ENCODE measurements at places on chromosomes 2 and 18. TPM values are rescaled to one million over a fixed set of nuclear protein-coding genes. Genes with fewer than 3 reads are reported as not detected.

- DNase-seq, result no peak
Observed at GRCh38 chr2:160379399-160379798, 114.2 kb downstream of the RBMS1 start.

- DNase-seq, result no peak
Observed at GRCh38 chr2:30686669-30687068, 120.6 kb downstream of the CAPN13 start.

DNA sequence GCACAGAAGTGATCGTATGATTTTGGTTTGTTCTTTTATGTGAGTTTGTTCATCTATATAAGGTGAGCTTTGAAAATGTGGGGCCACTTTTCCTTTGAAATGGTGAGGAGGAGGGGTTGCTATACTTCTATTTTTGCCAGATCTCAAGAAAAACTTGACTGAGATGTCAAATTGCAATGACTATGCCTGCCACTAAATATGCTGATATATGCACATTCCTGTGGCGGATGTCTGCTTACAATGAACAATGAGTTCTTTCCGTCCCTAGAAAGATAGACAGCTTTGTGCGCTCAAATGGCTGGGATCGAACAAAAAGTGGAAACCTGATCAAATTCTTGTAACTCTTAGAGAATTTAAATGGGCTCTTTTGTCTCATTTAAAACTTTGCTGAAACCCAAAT, 28.7 kb downstream of the MYT1L start:
- no peak for DNase-seq

GRCh38 chr2:85589181-85589580, 5.0 kb downstream of the VAMP5 start:
- no peak for DNase-seq

DNA sequence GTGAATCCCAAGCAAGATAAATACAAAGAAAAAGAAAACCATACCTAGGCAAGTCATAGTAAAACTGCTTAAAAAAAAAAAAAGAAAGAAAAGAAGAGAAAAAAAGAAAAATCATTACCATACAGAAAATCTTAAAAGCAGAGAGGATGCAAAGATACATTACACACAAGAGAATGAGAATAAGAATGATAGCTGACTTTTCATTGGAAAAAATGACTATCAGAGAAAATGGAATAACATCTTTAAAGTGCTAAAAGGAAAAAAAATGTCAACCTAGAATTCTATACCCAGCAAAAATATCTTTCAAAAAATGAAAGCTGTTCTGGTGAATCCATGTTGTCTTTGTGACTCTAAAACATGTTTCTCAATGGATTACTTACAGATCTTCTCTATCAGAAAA, 66.2 kb downstream of the REEP1 start:
- no peak for DNase-seq

- no peak for DNase-seq
Observed at GRCh38 chr2:226756131-226756530, 43.5 kb downstream of the IRS1 start.

DNA sequence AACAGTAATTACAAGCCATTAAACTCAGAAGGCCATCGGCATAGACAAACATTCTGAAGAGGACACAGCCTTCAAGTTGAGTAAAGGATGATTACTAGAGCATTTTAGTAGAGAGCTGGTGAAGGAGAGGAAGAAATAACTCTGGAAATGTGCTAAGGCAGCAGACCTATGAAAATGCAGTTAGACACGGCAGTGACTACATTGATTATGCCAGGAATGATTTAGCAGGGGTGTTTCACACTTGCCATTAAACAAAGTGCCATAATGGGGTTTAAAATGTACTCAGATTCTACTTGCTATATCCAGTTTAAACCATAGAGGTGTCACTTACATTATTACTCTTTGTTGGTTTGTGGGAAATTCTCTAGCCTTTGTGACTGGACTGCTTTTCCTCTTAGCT, 372.3 kb downstream of the CPS1 start:
- no peak for DNase-seq

- DNase-seq, result no peak
Observed at GRCh38 chr2:231321021-231321420, 74.5 kb upstream of the B3GNT7 start.

DNA sequence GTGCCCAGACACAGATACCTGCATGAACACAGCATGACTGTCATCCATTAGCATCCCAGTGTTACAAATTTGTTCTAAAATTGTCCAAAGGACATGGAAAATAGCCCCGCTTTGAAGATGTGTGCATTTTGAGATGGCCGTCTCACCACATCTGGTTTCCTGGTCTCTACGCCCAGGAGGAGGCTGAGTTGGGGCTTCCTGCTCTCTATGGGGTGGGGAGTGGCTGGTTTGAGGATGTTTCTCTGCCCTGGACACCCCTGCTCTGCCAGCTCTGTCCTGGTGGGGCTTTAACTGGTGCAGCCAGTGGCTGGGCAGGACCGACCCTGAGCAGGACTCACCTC, 74.6 kb upstream of the SMAD7 start:
- no peak for DNase-seq

DNA sequence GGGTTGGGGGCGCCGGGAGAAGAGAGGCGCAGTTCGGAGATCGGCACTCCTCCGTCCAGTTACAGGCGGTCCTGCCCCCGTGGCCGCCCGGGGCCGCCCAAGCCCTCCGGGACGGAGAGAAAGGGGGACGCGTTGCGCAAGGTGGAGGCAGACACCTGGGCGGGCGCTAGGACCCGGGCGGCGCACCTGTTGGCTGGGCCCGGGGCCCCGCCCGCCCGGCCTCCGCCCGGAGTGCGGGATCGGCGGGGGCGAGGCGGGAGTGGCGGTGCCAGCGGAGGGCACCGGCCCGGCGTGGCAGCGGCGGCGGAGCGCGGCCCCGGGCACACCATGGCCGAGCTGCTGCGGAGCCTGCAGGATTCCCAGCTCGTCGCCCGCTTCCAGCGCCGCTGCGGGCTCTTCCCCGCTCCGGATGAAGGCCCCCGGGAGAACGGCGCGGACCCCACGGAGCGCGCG, at the start of gene SGPP2:
Gene SGPP2 (plus strand): TSS at position 268 of the 453 bp plus-strand sequence. CDS start 60 bp downstream, at position 328.
- peak; percentile 73 for DNase-seq

GRCh38 chr2:136434251-136434715, 316.3 kb upstream of the CXCR4 start:
- no peak for DNase-seq

- DNase-seq, result no peak
Observed at GRCh38 chr2:69601179-69601612, 42.3 kb downstream of the AAK1 start.

DNA sequence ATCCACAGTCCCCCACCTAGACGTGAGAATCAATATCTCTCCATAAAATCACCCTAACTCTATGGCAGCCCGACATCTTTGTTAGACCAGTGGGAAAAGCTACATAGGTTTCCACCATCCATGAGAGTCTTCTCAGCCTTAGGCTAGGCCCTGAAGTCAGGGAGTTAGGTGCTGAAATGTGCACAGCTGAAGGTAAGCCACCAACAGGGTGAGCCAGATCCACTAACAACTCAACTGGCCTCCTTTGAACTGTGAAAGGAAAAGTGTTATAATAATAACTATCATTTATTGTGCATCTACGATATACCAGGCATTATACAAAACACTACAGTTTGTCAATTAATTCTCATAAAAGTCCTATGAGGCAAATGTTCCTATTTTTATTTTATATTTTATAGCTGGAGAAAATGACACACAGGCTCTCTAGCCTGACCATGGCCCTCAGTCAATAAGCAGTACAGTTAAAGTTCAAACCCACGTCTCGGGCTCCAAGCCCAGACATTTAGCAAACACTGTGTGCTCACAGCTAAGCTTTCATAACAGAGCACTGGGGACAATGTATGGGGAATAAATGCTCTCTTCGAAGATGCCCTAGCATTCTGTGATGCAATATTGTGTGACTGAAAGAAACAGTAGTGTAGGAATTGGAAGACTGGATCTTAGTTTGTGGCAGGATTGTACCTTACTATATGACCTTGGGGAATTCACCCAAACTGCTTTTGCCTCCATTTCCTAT, 11.2 kb upstream of the CYP27C1 start:
- DNase-seq, result no peak

DNA sequence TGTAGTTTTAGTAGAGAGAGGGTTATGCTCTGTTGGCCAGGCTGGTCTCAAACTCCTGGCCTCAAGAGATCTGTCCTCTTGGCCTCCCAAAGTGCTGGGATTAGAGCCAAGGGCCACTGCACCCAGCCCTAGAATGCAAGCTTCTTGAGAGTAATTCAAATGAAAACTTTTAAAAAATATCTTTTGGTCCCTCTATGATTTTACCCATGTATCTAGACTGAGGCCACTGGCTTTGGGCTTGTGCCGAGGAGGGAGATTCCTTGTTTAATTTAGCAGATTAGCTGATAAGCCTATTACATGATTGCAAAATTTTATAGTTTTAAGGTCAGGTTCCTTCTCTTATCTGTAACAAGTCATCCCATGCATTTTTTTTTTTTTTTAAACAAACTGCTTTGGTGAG, 59.5 kb upstream of the CCDC195 start:
- no peak for DNase-seq

DNA sequence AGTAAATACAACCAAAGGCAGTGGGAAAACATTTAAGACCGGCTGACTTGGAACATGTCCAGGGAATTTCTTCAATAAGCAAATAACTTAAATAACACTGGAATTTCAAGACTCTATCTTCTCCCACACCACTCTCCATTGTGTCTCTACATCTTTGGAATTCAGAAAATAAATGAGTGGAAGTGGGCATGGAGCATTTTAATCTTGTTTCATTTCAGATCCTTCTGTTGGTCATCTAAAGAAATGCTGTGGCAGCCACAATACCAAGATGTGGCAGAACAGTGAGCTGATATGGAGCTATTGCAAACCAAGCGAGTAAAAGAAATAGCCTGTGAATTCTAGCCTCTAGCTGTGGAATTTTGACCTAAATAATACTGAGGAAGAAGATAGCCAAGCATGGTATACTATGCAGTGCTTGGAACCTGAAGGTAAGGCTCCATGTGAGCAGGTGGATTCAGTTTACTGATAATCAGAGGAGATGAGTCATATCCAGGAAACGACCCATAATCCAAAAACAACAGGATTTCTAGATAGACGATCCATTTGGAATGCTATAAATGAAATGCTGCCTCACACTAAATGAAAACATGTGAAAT, 157.1 kb upstream of the SCN7A start:
- DNase-seq, result no peak

- no peak for DNase-seq
Observed at GRCh38 chr2:28768422-28768821, 16.8 kb downstream of the PPP1CB start.

- DNase-seq, result no peak
Observed at GRCh38 chr2:239779584-239779983, 245.6 kb downstream of the NDUFA10 start.

GRCh38 chr2:47512581-47513083, 109.7 kb downstream of the MSH2 start:
- DNase-seq, result peak; percentile 62

DNA sequence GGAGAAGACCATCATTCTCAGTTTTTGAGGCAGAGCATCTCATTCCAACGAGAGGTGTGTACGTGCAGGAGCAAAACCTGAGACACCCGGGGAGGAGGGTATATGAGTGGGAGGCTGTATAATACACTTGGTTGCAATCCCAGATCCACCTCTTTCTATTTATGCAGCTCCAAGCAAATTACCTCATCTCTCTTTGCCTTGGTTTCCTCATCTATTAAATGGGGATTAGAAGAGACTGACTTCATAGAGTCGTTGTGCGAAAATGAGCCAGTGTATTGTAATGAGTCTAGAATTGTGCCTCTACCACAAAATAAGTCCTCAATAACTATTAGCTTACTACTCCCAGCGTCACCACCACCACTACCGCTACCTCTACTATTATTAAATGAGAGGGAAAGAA, 40.1 kb downstream of the TGOLN2 start:
- DNase-seq, result no peak

GRCh38 chr2:122148128-122148767, 392.8 kb downstream of the TSN start:
- no peak for DNase-seq

GRCh38 chr2:165467921-165468320, 1.6 kb upstream of the CSRNP3 start:
- DNase-seq, result no peak

- DNase-seq, result no peak
Observed at GRCh38 chr2:79789811-79790210, 277.0 kb downstream of the CTNNA2 start.

DNA sequence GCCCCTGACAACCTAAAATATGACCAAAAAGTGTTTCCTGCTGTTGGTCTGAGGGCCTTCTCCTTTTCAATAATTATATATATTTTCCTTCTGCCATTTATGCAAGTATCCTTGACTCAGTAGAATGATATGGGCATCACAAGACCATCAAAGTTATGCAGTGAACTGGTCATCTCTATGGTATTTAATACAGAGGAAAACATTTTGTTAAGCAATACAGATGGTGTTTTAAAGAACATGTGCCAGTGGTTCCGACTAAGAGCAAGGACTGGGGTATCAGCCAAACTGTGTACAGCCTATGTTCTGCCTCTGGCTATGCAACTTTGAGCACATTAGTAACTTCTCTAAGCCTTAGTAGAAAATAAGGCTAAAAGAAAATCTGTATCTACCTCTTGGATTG, 179.0 kb downstream of the TRABD2A start:
- no peak for DNase-seq

GRCh38 chr18:12694032-12694431, 8.5 kb downstream of the CEP76 start:
- DNase-seq, result no peak

DNA sequence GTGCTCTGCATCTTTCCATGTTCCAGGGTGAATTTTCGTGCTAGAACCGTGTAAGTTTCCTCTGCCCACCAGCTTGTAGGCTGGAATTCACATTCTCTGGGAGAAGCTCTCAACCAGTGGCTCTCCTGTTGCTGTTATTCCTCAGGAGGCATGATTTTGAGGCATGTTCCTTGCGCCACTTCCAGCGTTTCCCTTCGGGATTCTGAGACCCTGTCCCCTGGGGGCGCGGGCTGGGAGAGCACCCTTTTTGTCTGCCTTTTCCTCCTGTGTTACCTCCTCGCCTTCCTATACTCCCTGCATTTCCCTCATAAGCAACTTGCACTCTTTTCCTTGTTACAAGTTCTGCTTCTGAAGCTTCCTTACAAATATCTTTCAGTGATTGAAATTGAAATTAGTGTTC, 156.4 kb downstream of the PTPRM start:
- no peak for DNase-seq

AQP12A gene
- total RNA-seq, result not detected

BIN1 gene
- total RNA-seq, result 41.7 TPM

G6PC2 gene
- total RNA-seq, result not detected

MROH2A gene
- not detected for total RNA-seq

WNT6 gene
- not detected for total RNA-seq

TEX44 gene
- not detected for total RNA-seq

REG3A gene
- not detected for total RNA-seq

COL4A3 gene
- total RNA-seq, result 2.1 TPM

TTN gene
- 118 TPM for total RNA-seq

DYNC2LI1 gene
- total RNA-seq, result 38.5 TPM

LAMA3 gene
- total RNA-seq, result 0.90 TPM

ALPI gene
- not detected for total RNA-seq

TDRD15 gene
- total RNA-seq, result 0.27 TPM

TOGARAM2 gene
- total RNA-seq, result 0.86 TPM

GALNT14 gene
- 2.1 TPM for total RNA-seq

RBKS gene
- total RNA-seq, result 3.4 TPM

ADD2 gene
- 63.8 TPM for total RNA-seq
